ENCODE measurements at places on chromosomes 5 and 9. TPM values are rescaled to one million over a fixed set of nuclear protein-coding genes. Genes with fewer than 3 reads are reported as not detected.

Gene GARNL3
- 11.4 TPM for total RNA-seq

Gene PCDHB3
- total RNA-seq: 0.97 TPM

Gene FOXI1
- total RNA-seq: not detected

Gene CATSPER3
- total RNA-seq: not detected

Gene ZNF883
- 2.2 TPM for total RNA-seq

Gene SCGB3A2
- total RNA-seq: not detected

Gene AGXT2
- total RNA-seq: not detected

Gene PKN3
- total RNA-seq: 18.5 TPM

Gene CSF2
- not detected for total RNA-seq

Gene SLC28A3
- 0.44 TPM for total RNA-seq

Gene BARHL1
- not detected for total RNA-seq

Gene ZDHHC11B
- total RNA-seq: 4.3 TPM

Gene PLAC8L1
- not detected for total RNA-seq

All from spleen (tissue), 13 donors.